ENCODE measurements at places on chromosomes 13 and 19.

GRCh38 chr13:29959086-29959485 is 108.7 kb upstream of the UBL3 start:
- DNase-seq: no peak

- no peak for DNase-seq
These were observed 37.5 kb upstream of the VSTM2B start for GRCh38 chr19:29488316-29488715.

DNA sequence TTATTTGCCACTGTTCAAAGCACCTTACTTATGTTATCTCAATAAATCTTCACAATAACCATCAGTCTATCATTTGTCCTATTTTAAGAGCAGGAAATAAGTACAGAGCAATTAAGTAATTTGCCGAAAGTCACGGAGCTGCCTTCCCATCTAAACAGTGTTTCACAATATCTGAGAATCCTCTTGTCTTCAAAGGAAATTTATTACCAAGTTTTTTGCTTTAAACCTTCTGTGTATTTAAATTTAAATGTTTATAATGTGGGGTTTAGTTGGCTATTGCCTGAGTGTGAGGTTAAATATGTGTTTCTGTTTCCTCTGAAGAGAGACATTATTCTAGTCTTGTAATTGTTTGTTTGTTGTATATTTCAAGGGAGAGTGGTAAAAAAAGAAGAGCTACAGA is 633.1 kb downstream of the EFNB2 start:
- no peak for DNase-seq

GRCh38 chr19:39969681-39970424 is 1.1 kb upstream of the PSMC4 start:
- DNase-seq: no peak

DNA sequence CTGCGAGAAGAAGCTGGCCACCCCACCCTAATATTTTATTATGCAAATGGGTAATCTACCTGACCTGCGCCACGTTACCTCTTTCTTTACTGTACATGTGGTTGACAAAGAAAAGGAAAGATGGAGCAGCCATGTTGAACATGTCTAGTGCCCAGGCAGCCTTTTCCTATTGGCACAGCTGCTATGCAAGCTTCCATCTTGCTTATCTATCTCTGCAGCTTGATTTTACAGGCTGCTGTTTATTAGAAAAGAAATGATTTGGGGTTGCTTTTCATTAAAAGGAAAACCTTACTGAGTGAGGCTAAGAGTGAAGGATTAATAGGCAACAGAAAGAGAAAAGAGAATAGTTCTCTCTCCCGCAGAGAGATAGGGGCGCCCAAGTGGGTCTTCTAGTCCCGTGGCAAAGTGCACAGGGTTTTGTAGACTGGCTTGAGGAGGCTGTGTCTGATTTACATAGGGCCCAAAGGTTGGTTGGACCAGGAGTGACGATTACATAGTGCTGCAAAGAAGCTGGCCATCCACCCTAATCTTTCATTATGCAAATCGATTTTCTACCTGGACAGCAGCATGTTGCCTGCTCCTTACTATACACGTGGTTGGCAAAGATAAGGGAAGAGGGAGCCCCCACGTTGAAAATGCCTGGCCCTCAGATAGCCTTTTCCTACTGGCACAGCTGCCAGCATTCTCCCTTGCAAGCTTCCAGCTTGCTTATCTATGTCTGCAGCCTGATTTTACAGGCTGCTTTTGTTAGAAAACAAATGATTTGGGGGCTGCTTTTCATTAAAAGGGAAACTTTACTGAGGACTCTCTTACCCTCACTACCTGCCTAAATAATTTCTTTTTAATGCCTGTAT is 28.3 kb downstream of the OR10H4 start:
- DNase-seq: no peak

GRCh38 chr19:55621673-55622231 is 2.6 kb downstream of the ZNF784 start:
- no peak for DNase-seq

DNA sequence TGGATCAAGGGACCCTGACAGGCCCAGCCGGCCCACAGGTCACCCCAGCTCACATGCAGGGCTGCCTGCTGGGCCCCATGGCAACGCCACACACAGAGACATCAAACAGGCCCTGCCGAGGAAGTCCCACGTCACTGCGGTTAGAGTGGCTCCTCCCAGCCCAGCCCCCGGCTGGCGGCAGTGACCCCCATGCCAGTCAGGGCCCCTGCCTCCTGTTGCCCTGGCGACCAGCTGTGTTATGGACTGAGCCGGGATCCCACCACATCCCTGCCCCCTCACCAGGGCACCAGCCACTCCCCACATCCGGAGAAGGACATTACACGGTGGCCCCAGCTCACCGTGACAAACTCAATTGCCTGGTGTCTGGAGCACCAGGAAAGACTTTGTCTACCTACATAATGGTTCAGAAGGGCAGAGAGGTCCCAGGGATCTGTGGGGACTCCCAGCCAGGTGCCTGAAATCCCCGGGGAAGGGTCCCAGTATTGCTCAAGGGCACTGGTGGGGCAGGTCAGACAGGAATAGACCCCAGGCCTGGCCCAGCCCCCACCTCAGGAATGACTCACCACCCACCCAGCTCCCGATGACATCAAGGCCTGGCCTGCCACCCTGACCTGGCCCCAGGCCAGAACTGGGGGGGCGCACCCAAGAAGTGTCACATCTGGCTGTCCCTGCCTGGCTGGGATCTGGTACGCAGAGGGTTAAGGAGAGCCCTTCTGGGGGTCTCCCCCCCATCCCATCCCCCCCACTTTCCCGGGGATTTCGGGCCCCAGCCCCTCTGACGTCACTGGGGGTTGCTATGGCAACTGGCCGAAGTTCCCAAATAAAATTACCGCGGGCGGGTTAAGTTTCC is 30.2 kb upstream of the NANOS3 start:
- peak; percentile 85 for DNase-seq

DNA sequence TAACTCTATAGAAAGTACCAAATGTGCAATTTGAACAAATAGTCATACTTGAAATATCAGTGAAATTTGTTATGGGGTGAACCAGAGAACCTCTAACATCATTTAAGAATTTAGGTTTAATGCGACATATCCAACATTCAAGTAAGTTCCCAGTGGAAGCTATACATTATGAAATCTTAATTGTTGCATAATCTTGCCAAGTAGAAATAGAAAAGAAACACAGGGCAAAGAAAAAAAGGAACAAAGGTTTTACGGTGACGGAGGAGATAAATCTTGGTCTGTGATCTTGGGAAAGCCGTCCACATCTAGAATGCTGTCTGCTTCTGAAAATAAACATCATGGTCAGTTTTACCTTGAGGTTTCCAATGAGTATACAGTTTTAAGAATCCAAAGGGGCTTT is 445.7 kb downstream of the RFC3 start:
- DNase-seq: no peak

- DNase-seq: no peak
These were observed 442.2 kb upstream of the KLF12 start for GRCh38 chr13:74576420-74576819.

- DNase-seq: no peak
These were observed 83.7 kb downstream of the STK24 start for GRCh38 chr13:98493042-98493712.

DNA sequence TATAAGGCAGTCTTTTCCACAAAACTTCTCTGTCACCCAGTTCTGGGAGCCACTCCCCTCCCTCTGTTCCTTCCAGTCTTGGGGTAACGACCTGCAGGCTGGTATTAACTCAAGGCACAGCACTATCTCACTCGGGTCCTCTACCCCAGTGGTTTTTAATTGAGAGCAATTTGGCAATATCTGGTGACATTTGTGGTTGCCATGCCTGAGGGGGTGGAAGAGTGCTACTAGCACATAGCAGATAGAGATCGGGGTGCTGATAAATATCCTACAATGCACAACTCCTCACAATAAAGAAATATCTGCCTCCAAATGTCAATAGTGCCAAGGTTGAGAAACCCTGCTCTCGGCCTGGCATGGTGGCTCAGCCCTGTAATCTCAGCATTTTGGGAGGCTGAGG is 117.7 kb upstream of the ABCC4 start:
- no peak for DNase-seq

DNA sequence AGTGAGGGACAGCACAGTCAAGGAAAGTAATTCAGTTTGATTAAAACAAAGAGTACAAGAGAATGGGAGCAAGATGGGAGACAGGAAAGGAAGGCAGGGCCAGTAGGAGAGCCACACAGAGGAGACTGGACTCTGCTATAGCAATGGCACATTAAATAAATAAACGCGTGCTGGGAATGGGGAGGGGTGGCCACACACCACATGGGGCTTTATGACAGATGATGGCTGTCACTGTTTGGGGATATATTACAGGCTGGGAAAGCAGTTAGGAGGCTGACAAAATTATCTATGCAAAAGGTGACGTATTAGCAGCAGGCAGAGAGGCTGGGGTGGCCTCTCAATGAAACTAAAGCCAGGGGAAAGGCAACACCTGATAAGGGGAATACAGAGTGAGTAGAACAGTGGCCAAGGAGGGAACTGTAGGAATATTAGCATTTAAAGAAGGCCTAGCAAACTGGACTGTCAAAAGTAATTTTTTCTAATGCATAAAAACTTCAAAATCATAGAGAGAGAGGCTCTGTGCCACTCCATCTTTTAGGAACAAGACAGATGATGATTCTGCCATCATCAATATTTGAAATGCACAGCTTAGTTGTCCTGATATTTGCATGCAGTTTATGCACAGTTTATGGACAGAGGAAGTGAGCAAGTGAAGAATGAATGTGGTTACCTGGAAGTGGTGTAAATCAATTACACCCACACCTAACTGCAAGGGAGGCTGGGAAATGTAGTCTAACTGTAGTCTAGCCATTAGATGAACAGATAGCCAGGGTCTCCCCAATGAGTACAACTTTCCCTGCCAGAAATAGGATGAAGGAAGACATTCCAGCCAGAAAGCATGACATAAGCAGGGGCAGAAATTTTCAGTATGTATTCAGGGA is 346.5 kb downstream of the FOXO1 start:
- no peak for DNase-seq

DNA sequence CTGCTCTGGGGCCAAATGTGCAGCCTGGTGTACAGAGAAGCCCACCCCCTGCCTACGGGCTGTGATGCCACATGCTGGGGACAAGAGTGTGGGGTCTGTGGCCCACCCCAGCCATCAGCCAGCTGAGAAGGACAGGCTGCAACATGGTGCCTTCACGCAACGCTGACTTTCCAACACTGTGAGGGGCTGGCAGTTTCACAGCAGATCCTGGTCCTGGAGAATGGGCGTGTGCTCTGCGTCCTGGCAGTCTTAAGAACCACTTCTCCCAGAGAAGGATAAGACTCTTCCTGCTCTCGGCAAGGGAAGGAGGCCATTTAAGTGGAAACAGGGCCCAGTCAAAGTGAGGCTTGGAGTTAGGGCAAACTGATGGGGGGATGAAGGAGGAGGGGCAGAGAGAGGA is 4.6 kb downstream of the LRRC4B start:
- DNase-seq: no peak

- DNase-seq: no peak
These were observed 111.0 kb downstream of the HSPH1 start for GRCh38 chr13:31050486-31051400.

DNA sequence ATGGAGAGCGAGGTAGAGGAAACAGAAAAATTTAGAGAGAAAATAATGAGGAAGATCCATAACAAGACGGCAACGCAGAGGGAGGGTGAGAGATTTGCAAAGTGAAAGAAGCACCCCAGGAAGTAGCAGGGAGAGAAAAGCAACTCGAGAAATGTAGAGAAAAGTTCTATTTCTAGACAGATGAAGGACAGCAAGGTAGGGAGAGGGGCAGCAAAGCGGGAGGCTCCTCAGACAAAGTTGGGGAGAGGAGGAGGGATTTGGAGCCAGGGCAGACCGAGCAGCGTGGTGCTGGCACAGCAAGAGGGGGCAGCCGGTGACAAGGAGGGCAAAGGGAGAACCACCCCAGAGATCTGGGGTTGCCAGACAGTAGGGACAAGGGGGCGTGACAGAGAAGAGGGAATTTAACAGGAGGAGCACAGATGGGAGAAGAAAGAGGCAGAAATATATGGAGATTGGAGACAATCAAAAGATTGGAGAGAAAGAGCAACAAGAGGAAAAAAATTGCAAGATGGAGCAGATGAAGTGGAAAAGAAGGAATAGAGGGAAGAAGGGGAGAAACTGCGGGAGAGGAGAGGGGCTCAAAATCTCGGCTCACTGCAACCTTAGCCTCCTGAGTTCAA is 989 bp downstream of the ZNF766 start:
- no peak for DNase-seq

GRCh38 chr13:36074659-36075058 is 56.5 kb downstream of the DCLK1 start:
- no peak for DNase-seq

DNA sequence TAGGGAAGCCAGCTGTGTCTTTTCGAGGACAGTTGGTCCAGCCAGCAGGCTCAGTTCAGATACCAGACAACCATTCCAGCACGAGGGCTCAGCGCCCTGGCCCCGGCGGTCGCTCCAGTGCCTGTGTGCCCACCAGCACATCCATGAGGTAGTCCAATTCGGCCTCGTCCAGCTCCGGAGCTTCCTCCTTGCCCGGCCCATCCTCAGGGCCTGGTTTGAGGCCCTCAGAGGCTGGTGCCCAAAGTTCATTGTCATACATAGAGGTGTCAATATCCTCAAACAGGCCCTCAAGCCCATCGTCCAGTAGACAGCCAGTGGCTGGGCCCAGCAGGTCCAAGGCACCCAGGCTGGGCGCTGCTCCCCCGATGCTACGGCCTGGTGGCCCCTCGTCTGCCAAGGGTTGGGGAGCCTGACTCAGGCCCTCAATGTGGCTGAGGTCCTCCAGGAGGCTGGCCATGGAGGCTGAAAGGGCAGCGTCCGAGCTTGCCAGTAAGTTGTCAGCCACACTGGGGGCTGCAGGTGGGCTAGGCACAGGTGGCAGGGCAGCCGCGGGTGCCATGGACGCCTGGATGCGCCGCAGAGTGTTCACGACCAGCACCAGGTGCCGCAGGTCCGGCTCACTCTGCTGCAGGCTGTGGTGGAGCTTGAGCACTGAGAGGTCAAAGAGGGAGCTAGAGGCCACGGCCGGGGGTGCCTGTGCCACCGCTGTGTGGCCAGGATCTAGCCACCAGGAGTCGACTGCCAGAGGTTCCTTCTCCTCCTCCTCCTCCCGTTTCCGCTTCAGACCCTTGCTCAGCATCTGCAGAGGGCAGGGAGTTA is 2.8 kb downstream of the SERTAD1 start:
- no peak for DNase-seq

DNA sequence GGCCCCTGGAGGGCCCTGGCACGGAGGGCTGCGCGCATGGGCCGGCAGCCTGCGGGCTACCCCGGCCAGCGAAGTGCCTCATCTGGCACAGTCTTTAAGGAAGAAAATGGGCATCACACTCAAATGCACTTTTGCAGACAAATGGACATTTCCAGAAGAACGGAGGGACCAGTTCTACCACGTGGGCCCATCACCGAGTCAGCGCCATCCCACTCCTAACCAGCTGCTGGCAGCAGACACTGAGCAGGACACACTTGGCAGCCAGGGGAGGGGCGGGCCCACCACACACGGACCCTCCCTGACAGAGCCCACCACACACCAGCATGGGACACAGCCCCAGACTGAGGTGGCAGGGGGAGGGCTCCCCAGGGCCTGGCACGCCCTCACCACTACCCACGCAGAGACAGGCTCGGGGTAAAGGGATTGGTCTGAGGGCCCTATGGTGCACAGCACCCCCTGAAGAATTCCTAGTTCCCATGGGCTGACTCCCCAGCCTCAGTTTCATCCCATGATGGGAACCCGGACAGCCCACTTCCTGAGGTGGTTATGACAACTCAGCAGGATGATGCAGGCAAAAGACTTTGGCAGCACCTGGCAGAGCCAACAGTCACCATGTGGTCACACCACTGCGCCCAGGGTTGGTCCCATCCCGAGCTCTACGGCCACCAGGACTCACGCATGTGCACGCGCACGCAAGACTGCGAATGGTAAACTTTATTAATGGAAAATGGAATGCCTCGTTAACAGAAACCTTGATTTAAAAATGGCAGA is 18.7 kb upstream of the TINCR start:
- DNase-seq: no peak
